ENCODE measurements at places on chromosomes 4 and X.

DNA sequence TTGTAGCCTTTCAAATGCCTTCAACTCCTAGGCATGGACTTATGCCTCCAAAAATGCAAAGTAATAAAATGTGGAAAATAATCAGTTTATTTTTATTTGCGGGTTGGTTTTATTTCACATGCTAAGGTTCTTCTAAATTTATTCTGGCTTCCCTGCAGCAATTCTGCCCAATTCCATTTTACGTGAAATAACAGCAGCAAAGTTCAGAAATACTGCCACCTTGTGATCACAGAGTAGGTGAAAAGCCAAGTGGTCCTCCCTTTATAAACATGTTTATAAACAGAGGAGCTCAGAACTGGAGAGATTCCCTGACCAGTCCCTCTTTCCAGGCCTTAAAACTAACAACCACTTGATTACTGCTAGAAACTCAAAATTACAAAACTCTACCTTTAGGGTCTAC lies 14.7 kb upstream of the DCHS2 start:
- no peak for DNase-seq

DNA sequence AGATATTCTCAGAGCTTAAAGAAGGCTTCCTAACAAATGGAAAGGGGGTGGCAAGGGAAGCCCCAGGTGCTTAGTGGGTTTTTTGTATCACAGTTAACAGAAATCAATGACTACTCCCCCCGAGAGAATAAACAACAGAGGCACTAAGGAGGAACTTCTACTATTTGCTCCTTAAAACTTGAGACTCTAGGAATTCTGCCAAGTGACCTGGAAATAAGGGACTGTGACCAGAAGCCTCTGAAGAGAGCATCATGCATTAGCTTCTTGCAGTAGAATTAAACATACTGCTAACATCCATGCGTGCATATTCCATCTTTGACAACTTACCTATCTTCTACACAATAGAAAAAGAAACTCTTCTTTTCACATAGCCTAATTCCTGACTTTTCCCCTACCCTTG lies 86.8 kb downstream of the CAMK2D start:
- DNase-seq = no peak

GRCh38 chrX:5145957-5146356 lies 1082.7 kb downstream of the NLGN4X start:
- DNase-seq = no peak

- no peak for DNase-seq
Observed at GRCh38 chr4:169698331-169698730, 59.4 kb downstream of the HPF1 start.

DNA sequence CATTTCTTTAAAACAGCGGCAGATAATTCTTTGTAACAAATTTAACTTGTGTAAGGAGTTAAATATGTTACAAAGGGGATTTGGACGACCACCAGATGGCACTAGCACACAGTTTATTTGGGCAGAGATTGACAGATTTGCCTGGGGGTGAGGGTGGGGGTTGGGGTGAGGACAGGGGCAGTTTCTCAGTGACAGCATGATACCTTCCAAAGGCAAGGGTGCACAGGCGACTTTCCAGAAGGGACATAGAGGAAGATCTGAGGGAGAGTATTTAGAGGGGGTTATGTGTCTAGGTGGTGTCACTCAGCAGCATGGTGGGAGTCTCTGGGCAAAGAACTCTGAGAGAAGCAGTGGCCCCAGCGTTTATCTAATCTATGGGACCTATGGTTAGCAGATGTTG lies 9.6 kb upstream of the TMA16 start:
- DNase-seq = no peak

DNA sequence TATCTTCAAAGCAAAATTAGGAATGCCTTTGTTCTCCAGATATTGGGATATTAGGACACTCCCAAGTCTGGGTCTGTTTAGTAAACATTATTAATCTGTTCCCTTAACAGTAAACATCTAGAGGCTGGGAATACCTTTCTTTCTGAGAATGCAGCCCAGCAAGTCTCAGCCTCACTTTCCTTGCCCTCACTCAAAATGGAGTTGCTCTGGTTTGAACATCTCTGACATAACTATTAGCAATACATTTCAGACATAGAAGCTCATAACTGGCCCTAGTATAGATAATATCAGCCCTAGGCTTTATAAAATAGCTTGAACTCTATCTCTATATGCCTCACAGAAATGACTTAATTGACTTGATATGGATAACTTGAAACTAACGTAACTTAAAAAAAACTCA lies 299.8 kb downstream of the SPATA18 start:
- DNase-seq = no peak

GRCh38 chr4:128574706-128575105 lies 234.8 kb upstream of the JADE1 start:
- peak; percentile 33 for DNase-seq

DNA sequence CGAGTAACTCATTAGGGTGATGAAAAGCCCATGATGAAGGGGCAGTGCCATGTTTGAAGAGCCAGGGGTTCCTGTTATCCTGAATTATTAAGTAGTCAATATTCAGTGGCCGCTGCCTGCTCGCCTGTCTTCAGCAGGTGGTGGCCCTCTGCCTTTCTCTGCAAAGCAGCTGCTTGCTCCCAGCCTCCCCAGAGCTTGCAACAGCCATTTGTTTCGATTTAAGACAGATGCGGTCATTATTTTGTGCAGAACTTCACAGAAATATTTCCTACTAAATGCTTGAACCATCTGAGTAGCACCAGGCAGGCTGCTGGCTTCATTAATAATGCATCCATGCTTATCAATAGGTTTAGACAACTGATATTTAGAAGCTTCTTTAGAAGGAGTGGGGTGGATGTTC lies 104.3 kb upstream of the TTC29 start:
- no peak for DNase-seq

DNA sequence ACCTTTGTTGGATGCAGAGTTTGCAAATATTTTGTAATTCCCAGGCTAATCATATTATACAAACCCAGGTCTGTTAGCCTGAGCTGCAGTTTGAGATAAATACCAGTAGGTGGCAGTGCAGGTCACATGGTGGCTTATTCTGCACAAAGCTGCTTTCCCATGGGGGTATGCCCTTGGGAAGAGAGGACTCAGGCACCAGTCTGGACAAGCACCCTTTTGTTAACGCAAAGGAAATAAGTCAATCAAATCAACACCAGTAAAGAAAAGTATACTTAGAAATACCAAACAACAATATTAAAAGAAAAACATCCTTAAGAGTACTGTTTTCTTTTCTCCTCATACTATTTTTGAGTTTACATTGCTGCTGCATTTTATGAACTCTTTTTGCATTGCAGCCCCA lies 389.0 kb upstream of the ZFP42 start:
- no peak for DNase-seq

DNA sequence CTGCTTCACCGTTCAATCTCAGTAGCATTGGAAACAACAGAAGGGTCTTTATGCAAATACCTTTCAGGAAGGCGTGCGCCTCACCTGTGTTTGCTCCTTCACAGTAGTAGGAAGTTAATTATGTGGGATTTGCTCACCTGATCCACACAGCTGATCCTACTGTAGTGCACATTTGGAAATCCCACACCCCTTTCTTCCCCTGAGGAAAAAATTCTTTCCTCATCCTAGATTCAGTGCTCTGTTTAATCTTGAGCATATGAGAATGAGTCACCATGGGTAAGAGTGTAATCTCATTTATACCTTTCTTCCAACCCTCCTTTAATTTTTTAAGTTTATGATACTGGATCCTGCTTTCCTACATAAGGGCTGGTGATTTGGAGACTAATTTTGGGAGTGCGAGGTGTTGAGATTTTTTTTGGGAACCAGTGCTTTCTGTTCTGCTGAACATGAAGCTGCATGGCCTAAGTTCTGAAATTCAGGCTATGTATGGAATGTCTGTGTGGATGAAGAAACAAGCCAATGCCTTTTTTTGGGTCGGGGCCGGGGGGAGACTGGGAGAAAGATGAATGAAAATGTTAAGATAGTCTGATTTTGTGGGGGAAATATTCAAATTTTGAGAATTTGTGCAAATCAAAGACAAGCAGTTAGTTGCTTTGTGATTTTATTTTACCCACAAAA lies 19.0 kb downstream of the GAB1 start:
- DNase-seq = no peak

- no peak for DNase-seq
Observed at GRCh38 chr4:27916452-27917184, 1056.0 kb downstream of the STIM2 start.

- DNase-seq = no peak
Observed at GRCh38 chr4:123871341-123871740, 474.7 kb downstream of the SPRY1 start.

GRCh38 chrX:129698150-129698549 lies 40.6 kb upstream of the XPNPEP2 start:
- no peak for DNase-seq

DNA sequence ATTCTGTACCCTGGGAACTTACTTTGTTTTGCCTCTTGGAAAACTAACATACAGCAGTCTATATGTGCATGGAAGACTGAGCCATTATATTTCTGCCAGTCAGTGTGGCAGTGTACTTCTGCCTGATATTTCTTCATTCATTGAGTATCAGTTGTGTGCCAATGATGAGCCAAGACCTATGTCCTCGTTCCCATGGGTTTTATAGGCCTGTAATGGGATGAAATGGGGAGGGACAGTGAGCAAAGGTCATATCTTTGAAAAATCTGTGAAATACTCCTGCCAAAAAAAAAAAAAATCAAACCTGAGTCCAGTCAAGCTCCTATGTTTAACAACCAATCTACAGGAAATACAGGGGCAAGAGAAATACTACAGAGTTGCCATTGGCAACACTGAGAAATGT lies 9.1 kb downstream of the NSD2 start:
- DNase-seq = no peak

- no peak for DNase-seq
Observed at GRCh38 chrX:64977051-64977450, 801 bp upstream of the ZC4H2 start.

GRCh38 chr4:55087009-55087912 lies 38.1 kb downstream of the KDR start:
- no peak for DNase-seq

- DNase-seq = peak; percentile 72
Observed at GRCh38 chr4:139083607-139083955, 68.0 kb downstream of the NOCT start.

DNA sequence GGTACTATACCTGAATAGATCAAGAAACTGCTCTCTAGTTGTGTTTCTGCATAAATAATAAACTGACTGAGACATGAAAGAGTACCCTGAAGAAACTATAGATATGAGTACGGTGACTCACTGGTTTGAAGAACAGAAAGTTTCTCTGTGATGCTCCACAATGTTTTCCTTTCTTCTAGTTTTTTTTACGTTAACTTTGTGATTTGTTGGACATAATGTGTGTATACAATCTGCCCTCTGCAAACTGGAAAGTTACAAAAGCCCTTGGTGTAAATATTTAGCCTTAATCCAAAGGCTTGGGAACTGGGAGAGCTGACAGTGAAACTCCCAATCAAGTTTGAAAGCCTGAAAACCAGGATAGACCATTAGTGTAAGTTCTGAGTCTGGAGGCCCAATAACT lies 31.6 kb upstream of the PAPSS1 start:
- no peak for DNase-seq

- DNase-seq = peak; percentile 41
Observed at GRCh38 chrX:110317820-110318663, at the start of gene AMMECR1. Gene AMMECR1 (minus strand): TSS chrX:110318085. CDS start chrX:110318071, 14 bp downstream.

- no peak for DNase-seq
Observed at GRCh38 chr4:95537191-95537590, 11.6 kb downstream of the UNC5C start.

GRCh38 chr4:98480535-98480934 lies 177.9 kb downstream of the TSPAN5 start:
- no peak for DNase-seq

DNA sequence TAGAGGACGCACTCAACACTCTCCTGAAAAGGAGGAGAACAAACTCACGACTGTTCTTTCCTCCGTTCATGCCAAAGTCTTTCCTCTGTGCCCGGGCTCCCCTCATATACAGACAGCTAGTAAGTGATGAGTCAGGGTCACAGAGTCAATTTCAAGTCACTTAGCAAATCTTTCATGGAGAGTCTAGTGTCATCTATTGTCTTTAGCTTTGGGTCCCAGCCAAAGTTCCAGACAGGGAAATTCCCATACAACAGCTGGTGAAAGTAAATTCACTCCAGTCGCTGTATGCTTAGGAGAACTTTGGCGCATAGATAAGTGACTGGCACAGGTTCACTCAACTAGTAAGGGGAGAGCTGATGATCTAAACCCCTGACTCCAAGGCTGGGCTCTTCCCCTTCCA lies 226.5 kb downstream of the MID1 start:
- DNase-seq = no peak

DNA sequence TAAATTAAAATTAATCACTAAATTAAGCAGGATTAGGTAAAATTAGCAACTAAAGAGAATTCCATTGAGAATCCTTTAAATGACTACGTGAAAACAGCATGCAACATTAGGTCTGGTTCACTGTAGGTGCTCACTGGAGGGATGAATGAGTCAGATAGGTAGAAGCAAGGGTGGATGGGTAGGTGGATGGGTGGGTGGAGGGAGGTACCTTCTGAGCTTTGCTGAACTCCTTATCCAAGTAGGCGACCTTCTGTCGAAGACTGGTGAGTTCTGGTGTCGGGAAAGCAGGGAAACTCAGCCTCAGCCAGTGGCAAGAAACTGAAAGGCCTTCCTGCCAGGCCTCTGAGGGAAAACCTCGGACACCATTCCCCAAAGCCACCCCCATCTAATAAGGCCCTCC lies 3.0 kb downstream of the GRIPAP1 start:
- DNase-seq = no peak

DNA sequence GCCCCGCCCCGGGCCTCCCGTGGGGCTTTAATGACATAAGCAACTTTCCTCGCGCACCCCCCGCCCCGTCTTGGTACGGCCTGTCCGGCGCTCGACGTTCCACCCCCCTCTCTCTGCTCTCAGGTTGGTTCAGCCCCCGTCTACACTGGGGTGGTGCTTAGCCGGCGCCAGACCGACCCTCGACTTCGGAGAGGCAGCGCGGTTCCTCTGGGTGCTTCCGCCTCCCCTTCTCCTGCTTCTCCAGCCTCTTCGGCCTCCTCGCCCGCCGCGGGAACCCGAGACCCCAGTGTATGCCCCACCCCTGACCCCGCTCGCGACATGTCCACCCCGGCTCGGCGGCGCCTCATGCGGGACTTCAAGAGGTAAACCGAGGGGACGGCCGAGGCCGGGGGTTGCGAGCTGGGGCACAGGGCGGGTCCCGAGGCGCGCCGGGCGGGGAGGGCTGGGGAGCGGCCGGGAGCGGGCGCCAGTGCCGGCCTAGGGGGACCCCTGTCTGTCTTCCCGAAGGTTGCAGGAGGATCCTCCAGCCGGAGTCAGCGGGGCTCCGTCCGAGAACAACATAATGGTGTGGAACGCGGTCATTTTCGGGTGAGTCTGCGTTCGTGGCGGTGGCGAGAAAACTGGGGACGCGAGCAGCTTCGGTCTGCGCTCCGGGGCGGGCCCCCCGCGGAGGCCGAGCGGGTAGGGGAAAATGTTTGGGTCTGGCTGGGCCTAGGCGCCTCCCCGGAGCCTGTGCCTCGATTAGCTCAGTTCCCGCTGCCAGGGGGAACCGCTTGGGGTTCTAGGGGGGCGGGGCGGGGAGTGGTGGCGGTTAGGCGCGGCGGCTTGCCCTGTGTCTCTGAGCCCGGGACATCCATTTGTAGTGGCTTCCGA lies at the start of gene UBE2A:
Gene UBE2A, plus strand, starts transcription at position 170 of the 873 bp plus-strand sequence. Its CDS starts 149 bp downstream, at position 319.
- DNase-seq = peak; percentile 41

DNA sequence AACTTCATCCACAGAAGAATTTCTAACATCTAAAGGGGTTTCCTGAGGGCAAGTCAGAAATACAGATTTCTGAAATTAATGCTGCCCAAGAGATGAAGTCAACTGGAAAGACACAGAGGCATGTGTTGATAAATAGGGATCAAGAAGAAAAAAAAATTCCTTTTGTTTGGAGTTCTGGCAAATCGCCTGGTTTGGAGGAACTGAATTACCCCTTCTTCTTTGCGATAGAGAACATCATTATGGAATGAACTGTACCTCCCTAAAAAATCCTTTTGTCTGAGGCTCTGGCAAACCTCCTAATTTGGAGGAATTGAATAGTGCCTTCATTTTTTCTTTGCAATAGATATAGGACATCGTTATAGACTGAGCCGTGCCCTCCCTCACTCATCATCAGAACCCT lies 200.9 kb downstream of the DHRSX start:
- no peak for DNase-seq

All from anterior cingulate cortex (tissue), 58 donors.